ENCODE measurements at places on chromosomes 1 and 21. TPM values are rescaled to one million over a fixed set of nuclear protein-coding genes. Genes with fewer than 3 reads are reported as not detected.
A peak's percentile ranks its signal among the peaks of the same experiment; 100 is the strongest.

GRCh38 chr1:154574716-154575115, 7.1 kb downstream of the CHRNB2 start:
- no peak overlapping the region for H3K4me3 ChIP-seq
- peak; percentile 54 for DNase-seq
- peaks cover 21% of the 10 kb centered on the region for H3K27me3 ChIP-seq
- no peak overlapping the region for H3K27ac ChIP-seq

GRCh38 chr1:167441222-167441621, 77.1 kb downstream of the CD247 start:
- no peak overlapping the region for H3K27ac ChIP-seq
- H3K4me3 ChIP-seq = no peak overlapping the region
- peaks cover 24% of the 10 kb centered on the region for H3K27me3 ChIP-seq
- H3K4me1 ChIP-seq = 0 out of 2 replicates have a peak, but pooled peaks cover 8% of the 10 kb centered on the region
- DNase-seq = no peak

- peaks cover 5% of the 10 kb centered on the region for H3K27me3 ChIP-seq
- no peaks in the 10 kb centered on the region for H3K36me3 ChIP-seq
- no peak for DNase-seq
- H3K4me3 ChIP-seq = no peak overlapping the region
- H3K27ac ChIP-seq = peak overlapping the region; percentile 41
Observed at GRCh38 chr1:247387096-247387495, 28.9 kb upstream of the NLRP3 start.

The CELA3A gene
- total RNA-seq = not detected

DNA sequence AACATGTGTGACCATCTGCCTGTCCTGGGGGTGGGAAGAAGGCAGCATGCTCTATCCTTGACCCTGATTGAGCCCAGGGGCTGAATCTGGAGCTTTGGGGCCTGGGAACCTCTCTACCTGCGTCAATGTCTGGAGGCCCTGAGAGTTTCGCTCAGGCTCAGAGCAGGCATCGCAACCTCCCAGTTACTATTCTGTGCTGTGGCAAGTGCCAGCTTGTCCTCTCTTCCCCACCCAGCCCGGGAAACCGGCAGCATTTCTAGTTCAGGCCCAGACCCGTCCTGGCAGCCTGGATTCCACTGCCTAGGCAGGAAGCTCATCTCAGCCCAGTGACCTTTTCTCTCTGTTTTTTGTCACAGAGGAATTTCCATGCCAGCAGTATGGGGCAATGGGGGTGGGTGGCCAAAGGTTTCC, 10.0 kb upstream of the IRF6 start:
- H3K36me3 ChIP-seq = 0 out of 2 replicates have a peak, but pooled peaks cover 4% of the 10 kb centered on the region
- no peak for DNase-seq
- H3K27ac ChIP-seq = no peak overlapping the region

DNA sequence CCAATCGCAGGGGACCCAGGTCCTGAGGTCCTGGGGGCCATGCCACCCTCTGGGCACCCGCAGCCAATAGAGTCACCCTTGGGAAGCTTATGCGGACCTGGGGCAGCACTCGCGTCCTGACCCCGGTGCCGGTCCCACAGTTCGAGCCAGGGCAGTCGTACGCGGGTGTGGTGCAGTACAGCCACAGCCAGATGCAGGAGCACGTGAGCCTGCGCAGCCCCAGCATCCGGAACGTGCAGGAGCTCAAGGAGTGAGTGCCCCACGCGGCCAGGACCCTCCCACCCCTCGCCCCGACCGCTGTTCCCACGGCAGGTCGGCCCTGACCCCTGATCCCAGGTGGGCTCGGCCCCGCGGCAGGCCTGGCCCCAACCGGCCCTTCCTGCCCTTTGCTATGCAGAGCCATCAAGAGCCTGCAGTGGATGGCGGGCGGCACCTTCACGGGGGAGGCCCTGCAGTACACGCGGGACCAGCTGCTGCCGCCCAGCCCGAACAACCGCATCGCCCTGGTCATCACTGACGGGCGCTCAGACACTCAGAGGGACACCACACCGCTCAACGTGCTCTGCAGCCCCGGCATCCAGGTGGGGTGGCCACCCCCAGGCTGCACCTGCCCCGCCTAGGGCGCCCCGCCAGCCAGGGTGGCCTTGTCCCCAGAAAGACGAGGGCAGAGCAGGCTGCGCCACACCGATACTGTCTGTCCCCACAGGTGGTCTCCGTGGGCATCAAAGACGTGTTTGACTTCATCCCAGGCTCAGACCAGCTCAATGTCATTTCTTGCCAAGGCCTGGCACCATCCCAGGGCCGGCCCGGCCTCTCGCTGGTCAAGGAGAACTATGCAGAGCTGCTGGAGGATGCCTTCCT, 20.5 kb downstream of the COL6A1 start:
- peaks cover 20% of the 10 kb centered on the region for H3K36me3 ChIP-seq
- no peak overlapping the region for H3K27ac ChIP-seq
- DNase-seq = no peak
- H3K27me3 ChIP-seq = peaks cover 6% of the 10 kb centered on the region

The ATP6V0B gene
- total RNA-seq = 177 TPM

GRCh38 chr1:95941121-95941798, 707.2 kb downstream of the RWDD3 start:
- H3K4me3 ChIP-seq = no peak overlapping the region
- no peak for DNase-seq
- no peak overlapping the region for H3K27ac ChIP-seq
- no peaks in the 10 kb centered on the region for H3K27me3 ChIP-seq
- H3K36me3 ChIP-seq = no peaks in the 10 kb centered on the region

DNA sequence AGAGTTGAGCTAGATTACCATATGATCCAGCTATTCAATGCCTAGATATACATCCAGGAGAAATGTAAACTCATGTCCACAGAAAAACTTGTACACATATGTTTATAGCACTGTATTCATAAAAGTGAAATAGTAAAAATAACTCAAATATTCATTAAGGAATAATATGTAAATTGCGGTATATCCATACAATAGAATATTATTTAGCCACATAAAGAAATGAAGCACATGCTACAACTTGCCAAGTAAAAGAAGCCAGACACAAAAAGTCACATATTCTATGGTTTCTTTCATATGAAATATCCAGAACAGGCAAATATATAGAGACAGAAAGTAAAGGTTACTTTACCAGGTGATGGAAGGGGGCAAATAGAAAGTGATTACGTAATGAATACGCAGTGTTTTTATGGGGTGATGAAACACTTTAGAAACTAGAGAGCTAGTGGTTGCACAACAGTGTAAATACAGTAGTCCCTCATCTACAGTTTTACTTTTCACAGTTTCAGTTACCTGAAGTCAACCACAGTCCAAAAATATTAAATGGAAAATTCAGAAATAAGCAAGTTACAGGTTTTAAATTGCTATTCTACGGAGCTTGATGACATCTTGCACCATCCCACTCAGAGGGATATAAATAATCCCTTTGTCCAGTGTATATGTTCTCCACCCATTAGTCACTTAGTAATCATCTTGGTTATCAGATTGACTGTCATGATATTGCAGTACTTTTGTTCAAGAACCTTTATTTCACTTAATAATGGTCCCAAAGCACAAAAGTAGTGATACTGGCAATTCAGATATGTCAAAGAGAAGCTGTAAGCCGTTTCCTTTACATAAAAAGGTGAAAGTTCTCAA, 62.3 kb downstream of the ZNF644 start:
- no peak overlapping the region for H3K27ac ChIP-seq
- H3K27me3 ChIP-seq = no peaks in the 10 kb centered on the region
- peak; percentile 24 for DNase-seq
- H3K4me1 ChIP-seq = peaks cover 69% of the 10 kb centered on the region
- peaks cover 13% of the 10 kb centered on the region for H3K36me3 ChIP-seq

The GSTM1 gene
- total RNA-seq = 46.2 TPM

The LCK gene
- total RNA-seq = not detected

GRCh38 chr1:154859151-154859785, 10.8 kb downstream of the KCNN3 start:
- DNase-seq = no peak
- H3K4me3 ChIP-seq = no peak overlapping the region
- H3K36me3 ChIP-seq = no peaks in the 10 kb centered on the region
- peaks cover 18% of the 10 kb centered on the region for H3K27me3 ChIP-seq

- peaks cover 5% of the 10 kb centered on the region for H3K4me1 ChIP-seq
- H3K36me3 ChIP-seq = no peaks in the 10 kb centered on the region
- no peak overlapping the region for H3K4me3 ChIP-seq
- DNase-seq = no peak
- peaks cover 2% of the 10 kb centered on the region for H3K27me3 ChIP-seq
Observed at GRCh38 chr1:35727434-35728040, 8.9 kb upstream of the C1orf216 start.

DNA sequence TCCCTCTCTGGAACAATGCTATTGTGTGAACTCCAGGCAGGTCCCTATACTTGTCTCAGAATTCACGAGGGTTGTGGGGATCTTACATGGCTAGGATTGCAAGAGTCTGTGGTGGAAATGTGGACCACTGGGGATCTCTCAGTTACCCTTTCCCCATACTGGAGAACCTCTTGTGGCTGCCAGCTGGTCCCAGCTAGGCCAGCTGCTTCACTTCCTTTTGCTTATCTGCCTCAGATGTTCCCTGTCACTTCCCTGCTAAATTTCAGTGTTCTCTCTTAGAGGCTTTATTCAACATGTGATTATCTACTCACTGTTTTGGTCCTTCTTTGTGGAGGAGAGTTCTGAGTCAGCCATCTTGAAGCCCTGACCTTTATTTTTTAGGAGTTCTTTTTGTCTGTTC, 75.9 kb upstream of the SAMD13 start:
- no peak for DNase-seq
- no peak overlapping the region for H3K27ac ChIP-seq
- peaks cover 7% of the 10 kb centered on the region for H3K4me1 ChIP-seq
- H3K36me3 ChIP-seq = peaks cover 23% of the 10 kb centered on the region

The HTR6 gene
- total RNA-seq = not detected

The GCSAML gene
- not detected for total RNA-seq
